ENCODE measurements at places on chromosomes 7 and 10. TPM values are rescaled to one million over a fixed set of nuclear protein-coding genes. Genes with fewer than 3 reads are reported as not detected.

CPN1 gene
- polyA plus RNA-seq: not detected

TACR2 gene
- polyA plus RNA-seq: not detected

DNA sequence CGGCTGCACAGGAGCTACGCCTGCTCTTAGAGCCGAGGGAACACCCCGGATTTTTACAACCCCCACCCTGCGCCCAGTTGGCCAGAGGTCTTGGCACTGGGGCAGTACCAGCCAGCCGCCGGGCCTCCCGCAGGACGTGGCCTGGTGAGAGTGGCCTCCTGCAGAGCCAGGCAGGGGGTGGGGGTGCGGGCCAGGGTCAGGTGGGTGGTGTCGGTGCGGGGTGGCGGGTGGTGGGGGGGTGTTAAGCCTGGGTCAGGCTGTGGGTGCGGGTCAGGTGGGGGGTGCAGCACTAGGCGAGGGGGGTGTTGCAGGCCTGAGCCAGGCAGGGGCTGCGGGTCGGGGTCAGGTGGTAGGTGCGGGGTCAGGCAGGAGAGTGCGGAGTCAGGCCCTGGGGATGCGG lies 647 bp downstream of the ECHS1 start:
- H3K4me1 ChIP-seq: peaks cover 11% of the 10 kb centered on the region
- H3K27ac ChIP-seq: no peak overlapping the region
- H3K4me3 ChIP-seq: peak overlapping the region; percentile 84
- H3K27me3 ChIP-seq: no peaks in the 10 kb centered on the region
- no peaks in the 10 kb centered on the region for H3K36me3 ChIP-seq

GRCh38 chr7:104225451-104225850 lies 17.6 kb upstream of the ORC5 start:
- no peak overlapping the region for H3K27ac ChIP-seq
- H3K27me3 ChIP-seq: peaks cover 40% of the 10 kb centered on the region
- DNase-seq: no peak

DNA sequence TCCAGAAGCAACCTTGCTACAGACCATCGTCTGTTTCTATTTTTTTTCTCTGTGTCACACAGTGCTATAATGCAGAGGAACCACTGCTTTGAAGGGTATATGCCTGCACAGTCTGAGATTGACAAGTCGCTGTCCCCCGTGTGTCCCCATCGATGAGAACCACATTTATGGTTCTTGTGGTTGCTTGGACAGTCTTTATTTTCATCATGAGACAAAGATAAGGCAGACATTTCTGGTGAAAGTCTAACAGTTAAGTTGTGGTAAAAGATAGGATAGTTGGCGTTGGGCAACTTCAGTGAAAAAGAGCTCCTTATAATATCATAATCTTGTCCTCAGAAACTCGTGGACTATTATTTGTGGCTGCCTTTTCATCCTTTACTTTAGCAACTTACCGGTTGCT lies 6.3 kb upstream of the AKR1E2 start:
- H3K27ac ChIP-seq: no peak overlapping the region
- no peak for DNase-seq
- no peak overlapping the region for H3K4me3 ChIP-seq
- H3K36me3 ChIP-seq: no peaks in the 10 kb centered on the region

Data from naive B cell (primary cell).